Suprapubic skin (tissue), 4 donors: ENCODE measurements at places on chromosomes 3 and 15.

DNA sequence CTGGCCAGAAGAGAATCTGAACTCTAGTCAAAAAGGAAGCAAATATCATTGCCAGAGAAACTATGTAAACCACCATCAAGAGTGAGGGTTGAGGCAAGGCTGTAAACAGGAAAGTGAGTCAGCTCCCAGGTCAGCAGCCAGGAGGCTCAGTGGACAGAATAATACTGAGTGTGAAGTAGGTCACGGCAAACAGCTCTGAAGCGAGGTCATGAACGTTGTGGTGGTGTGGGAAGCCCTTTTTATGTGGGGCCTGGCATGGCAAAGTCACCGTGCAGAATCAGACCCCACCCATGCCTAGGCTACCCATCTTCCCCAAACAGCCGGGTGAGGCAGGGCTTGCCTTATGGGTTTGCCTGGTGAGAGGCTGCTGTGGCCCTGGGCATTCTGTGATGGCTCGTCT is 43.9 kb downstream of the THBS1 start:
- DNase-seq, result no peak

- DNase-seq, result no peak
Measured at GRCh38 chr15:93087825-93088199, 1.2 kb downstream of the RGMA start.

DNA sequence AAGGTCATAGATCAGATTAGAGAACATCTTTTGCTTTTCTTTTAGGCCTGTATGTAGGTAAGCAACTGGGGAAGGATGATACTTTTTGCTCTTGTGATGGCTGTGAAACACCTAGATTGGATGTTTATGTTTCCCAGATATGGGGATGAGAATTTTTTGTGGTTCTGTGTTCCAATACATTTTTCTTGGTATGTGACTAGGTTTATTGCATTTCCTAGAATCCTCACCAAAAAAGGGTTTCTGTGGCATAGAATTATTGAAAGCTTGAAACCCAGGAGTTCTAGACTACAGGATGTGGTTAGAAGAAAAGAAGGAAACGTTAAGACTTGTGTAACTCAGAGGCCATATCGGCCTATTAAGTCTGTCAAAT is 25.8 kb downstream of the OXNAD1 start:
- no peak for DNase-seq

DNA sequence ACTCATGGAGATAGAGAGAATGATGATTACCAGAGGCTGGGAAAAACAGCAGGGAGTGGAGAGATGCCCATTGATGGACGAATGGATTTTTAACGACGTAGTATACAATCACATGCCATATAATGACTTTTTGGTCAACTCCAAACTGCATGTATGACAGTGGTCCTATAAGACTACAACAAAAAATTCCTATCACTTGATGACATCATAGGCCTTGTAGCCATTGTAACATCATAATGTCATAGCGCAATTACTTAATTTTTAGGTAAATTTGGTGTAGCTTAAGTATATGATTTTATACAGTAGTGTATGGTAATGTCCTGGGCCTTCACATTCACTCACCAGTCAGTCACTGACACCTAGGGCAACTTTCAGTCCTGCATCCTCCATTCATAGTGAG is 264.3 kb downstream of the RAP2B start:
- DNase-seq, result no peak

DNA sequence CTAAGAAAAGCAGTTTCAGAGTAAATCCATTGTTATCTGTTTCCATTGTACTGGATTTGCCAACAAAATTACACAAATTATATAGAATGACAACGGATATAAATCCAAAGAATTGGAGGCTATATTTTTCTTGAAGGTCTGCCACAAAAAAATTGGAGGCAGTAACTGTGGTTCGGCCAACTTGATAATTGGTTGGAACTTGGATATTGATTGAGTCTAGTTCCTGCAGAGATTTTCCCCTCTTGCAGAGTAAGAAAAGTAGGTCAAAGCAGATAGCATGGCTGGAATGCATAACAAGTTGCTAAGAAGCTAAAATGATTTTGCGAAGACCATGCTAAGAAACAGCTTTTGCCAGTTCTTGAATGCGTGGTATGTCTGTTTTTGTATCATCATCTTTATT is 269.6 kb upstream of the CFAP20DC start:
- DNase-seq, result no peak

DNA sequence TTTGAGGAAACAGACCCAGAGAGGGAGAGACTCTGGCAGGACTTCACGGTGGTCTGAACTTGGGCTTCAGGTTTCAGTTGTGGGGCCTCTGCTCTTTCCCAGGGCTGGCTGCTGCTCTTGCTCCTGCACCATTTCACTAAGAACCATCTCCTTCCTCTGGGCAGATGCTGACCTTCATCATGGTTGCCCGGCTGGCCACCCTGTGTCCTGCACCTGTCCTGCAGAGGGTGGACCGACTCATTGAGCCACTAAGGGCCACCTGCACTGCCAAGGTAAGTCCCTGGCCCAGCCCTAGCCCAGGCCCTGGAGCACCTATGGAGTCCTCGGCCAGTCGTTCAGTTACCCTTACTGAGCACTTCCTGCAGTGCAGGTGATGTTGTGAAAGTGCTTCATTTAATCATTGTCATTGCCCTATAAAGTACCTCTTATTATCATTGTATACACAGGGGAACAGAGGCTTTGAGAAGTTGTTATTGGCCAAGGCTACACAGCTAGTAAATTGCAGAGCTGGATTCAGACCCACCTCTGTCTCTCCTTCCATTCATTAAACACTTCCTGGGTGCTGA is 10.0 kb downstream of the RPL32 start:
- no peak for DNase-seq

DNA sequence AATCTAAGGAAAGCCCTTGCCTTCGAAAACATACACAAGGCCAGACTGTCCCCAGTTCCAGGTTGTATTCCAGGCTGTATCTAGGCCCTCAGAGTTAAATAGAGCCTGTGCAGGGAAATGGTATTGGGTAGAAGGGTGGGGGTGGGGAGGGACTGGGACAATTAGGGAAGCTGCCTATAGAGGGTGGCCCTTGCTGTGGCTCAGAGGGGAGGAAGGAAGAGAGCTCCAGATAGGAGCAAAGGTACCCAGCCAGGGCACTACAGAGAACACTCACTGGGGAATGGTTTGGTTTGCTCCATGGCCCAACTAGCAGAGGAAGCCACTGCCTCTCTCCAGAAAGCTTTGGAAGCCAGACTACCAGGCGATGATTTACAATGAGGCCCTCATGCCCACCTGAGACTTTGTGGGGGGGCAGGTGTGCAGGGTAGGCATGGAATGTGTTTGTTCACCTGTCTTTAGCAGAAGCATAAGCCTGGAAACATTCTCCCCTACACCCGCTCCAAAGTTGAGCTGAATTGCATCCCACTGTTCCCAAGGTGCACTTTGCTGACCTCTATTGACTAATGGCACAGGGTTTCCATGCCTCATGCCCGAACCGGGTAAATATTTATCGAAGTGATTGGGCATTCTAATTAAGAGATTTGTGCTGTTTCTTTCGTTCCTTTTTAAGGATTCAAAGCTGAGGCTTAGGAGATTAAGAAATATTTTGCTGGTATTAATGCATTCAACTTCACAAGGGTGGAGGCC is 6.3 kb upstream of the TLE3 start:
- no peak for DNase-seq

DNA sequence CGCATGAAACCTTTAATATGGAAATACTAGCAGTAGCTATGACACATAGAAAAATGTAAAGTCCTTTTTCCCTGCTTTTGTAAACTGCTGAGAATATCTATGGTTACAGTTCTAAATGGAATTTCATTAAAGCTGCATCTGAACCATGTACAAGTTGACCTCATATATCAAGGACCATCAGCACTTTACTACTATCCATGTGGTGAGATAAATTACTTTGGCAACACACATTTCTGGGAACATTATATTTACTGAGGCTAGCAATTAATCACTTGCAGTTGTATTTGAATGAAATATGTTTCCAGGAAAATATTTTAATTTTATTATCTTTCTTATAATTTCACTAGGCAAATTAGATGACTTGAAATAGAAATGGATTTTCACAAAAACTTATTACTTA is 545.5 kb downstream of the NAALADL2 start:
- DNase-seq, result no peak

GRCh38 chr15:57747206-57747896 is 40.8 kb downstream of the POLR2M start:
- no peak for DNase-seq

DNA sequence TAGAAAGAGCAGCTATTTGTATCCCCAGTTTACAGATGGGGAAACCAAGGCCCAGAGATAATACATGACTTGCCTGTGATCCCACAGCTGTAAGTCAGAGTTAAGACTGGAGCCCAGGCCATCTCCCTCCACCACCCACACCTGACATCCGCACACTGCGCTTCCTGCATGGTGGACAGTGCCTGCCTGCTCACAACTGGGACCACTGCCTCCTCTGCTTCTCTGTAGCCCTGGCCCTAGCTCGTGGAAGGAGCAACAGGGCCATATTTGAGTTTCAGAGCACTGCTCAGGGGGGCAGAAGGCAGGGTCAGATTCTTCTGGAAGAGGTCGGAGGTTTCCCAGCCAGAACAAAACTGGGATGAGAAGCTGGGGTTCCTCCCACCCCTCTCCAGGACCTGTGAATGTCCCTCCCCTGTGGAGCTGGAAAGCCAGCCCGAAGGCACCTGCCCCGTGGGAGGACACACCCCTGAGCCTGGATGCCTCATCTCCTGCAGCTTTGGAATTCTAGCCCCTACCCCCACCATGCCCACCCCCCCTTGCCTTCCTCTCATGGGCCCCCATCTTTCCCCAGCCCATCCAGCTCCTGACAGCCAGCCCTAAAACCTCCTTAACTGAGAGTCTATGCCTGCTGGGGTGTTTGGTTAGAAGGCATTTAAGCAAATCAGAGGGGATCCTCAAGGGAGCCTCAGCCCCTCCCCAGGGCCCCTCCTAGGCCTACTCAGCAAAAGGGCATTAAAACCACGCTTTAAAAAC is 100.1 kb downstream of the TPRA1 start:
- no peak for DNase-seq

- DNase-seq, result no peak
Measured at GRCh38 chr3:53168175-53168923, 7.3 kb downstream of the PRKCD start.

GRCh38 chr3:95289295-95289694 is 1226.4 kb downstream of the NSUN3 start:
- no peak for DNase-seq

DNA sequence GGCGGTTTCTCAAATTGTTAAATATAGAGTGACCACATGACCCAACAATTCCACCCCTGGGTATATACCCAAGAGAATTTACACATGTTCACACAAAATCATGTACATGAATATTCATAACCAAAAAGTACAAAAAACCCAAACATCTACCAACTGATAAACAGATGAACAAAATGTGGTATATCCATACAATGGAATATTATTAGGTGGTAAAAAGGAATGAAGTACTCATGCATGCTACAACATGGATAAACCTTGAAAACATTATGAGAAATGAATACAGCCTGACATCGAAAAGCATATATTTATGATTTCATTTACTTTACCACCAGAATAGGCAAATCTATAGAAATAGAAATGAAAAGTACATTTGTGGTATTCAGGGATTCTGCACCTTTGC is 7.4 kb downstream of the PLCB2 start:
- DNase-seq, result no peak

DNA sequence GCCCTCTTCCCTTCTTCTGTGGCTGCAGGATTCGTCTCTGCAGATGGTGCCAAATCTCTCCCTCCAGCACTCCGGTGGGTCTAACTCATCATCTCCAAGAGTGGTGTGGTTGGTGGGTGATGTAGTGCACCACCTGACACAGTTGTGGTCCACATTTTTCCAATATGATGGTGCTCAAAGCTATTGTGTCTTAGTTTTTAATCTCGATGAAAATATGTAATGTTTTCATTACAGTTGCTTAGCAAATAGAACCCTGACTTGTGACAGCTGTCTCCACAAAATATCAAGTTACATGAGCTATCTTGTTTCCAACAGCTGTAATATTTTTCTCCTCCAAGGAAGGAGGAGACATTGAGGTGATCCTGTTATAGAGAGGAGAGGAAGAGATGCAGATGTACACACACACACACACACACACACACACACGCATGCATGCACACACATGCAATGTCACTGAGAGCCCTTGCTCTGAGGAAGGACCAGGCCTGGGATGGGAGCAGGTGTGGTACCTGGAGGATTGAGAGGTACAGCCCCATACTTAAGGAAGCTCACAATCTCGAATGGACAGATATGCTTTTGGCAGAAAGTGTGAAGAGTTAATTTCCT is 15.7 kb upstream of the ESYT3 start:
- DNase-seq, result no peak

DNA sequence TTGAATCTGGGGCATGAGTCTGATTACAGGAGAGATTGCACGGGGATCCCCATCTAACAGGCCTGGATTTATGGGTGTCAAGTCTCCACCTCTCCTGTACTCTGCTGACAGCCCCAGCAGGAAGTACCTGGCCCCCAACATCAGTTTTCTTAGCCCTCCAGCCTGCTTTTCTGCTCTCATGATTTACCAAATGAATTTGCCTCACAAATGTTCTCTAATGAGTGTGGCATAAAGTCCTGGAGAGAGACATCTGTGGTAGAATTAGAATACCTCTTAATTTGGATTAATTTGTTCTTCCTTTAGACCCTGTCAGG is 60.1 kb downstream of the FNDC3B start:
- no peak for DNase-seq

DNA sequence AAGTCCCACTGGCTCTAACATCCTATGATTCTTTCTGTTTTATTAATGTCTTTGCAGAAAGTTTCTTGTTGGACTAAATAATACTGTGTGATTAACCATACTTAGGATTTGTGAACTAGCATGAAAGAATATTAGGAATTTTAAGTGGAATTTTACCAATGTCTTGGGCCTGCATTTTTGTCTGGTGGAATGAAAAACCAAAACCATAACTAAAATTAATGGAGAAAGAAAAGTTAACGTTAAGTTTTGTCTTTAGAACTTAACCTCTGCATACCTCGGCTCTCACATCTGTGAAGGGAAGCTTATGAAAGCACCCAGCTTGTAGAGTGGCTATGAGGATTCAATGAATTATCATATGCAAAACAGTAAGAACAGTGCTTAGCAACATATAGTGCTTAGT is 6.5 kb downstream of the FBN1 start:
- DNase-seq, result no peak

DNA sequence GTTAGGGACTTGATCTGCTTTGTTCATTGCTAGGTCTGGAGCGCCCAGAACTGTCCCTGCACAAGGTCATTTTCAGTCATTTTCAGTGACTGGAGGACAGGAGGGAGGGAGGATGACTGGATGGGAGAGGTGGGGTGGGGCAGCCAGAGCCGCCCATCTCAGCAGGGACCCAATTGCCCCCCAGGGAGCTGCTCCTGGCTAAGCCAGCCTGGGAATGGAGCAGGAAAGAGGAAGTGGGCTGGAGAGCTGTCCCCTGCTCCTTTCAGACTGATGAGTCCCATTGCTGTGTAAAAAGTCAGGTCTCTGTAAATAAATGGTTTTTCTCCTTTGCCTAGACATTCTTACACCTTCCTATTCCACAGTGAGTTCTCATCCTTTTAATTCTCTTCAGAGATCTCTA is 98.4 kb upstream of the RAD18 start:
- DNase-seq, result no peak

DNA sequence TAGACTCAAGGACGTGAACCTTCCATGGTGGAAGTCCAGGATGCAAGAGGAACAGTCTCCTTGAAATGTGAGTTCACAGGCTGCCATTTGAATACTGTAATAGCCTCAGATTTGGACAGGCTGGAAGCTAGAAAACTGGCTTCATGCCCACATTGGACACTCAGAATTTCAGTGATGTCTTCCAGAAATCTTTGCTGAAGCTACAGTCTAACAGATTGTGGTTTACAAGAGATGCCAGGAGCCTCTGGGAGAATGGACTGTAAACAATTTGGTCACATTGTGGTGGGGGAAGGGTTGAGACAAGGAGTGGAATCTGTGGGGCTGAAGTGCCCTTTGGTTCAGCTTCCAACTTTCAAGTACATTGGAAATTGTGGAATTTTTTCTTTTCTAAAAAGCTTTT is 252.0 kb upstream of the PROK2 start:
- DNase-seq, result no peak
